ENCODE measurements at places on chromosomes 2 and 18.

- DNase-seq: no peak
Observed at GRCh38 chr18:48687346-48688042, 148.7 kb downstream of the CTIF start.

DNA sequence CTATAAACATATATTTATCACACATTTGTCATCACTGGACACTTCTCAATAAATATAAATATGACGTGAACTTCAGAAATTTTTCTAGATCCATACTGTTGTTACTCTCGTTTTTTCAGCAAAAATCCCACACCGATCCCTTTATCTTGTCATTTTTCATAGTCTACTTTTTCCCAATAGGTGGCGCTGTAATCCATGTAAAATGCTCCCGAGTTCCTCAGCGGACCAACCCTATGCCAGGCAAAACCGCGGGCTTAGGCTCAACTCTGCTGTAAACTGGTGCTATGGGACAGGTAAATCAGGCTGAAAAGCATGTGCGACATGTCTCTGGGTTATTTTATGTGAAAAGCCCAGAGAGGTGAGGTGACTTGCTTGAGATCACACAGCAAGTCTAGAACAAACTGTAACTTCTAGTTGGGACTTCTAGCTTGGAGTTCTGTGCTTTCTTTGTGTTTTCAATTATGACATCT is 104.0 kb downstream of the COBLL1 start:
- no peak for DNase-seq

DNA sequence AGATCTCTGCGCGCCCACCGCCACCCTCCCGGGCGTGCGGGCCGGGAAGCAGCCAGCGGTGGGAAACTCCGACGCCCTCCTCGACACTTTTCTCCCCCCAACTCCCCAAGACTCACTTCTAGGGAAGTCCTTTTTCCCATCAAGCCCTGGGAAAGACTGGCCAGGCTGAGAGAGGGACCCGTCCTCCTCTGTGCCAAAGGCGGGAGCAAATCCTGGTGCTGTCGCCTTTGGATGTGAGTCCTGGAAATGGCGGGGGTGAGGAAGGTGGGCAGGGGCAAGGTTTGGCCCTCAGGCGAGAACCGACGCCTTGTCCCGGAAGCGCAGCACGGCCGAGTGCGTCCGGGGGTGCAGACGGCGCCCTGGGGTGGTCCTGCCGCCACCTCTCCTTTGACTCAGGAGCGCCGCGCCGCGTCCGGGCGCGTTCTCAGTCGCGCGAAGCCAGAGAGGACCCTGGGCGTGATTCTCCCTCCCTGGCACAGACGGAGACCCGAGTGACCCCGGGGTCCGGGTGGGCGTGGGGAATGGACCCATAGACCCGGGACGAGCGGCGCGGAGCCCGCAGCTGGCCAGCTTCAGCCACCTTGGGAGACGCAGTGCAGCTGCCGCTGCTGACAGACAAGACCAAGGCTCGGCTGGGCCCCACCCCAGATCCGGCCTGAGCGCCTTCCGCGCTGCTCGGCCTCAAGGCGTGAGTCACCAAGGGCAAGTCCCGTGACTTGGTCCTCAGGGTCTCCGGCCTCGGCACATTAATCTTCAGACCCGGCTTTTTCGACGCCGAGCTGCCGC is 3.5 kb upstream of the LBX2 start:
- no peak for DNase-seq

DNA sequence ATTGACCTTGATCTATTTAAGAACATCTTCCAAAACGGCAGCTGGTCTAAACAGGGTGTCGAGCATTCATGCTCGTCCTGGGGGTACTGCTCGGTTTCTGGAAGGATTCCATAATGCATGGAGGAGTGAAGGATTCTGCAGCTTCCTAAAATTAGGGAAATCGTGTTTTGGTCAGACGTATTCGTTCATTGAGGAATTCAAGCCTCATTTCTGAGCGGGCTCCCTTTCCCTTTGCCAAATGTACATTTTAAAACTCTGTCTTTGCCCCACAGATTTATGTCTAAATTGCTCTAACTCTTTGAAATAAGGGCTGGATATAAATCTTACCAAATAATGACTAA is 144.0 kb downstream of the BCL11A start:
- no peak for DNase-seq

- no peak for DNase-seq
Observed at GRCh38 chr2:239821694-239822075, 203.5 kb downstream of the NDUFA10 start.

DNA sequence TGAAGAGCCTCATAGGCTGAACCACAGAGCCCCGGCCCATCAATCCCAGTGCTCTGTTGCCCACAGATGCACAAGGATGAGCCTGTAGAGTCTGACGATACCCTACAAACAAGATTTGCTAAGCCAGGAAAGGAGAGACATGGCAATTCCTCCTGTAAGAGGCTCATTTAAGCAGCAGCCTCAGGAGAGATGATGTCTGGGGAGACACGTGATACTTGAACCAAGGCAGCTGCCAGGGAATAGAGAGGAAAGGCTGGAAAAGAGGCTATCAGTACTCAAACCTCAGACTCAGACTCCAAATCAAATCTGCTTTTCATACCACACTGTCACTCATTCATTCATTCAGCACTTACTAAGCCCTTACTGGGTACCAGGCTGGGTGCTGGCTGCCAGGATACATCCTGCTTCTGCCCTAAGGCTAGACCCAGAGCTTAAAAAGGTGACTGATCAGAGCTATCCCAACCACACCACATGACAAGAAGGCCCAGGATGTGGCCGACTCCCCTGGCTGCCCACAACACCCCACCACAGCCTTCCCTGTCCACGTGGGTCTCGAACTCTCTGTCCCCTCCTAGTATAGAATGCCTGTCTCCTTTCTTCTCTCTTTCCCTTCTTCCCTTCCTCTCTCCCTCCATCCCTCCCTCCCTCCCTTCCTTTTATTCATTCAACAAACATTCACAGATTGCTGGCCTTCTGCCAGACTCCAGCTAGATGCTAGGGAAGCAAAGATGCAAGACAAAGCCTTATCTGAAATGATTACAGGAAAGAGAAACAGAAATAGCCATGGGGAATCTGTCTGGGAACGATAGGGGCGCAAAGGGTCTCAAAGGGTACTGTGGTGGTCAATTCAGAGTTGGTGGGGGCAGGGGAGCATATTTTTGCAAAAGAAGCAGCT is 23.4 kb upstream of the KCNK3 start:
- no peak for DNase-seq

DNA sequence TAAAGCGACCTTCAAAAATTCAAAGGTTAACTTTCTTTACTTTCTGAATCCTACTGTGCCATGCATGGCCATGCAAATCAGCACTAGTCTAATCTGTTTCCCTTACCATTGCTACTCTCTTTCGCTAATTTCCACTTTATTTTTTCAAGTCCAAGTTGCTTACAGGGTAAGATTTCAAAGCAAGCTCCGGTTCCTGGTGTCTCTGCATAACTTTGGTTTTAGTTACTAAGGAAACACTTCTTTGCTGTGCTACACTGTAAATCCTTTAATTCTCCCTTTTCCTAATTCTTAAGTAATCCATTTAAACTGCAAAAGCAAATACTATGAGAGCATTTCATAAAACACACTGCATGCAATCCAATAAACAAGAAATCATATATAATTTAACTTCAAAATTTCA is 383.5 kb upstream of the LYPD1 start:
- DNase-seq: no peak

DNA sequence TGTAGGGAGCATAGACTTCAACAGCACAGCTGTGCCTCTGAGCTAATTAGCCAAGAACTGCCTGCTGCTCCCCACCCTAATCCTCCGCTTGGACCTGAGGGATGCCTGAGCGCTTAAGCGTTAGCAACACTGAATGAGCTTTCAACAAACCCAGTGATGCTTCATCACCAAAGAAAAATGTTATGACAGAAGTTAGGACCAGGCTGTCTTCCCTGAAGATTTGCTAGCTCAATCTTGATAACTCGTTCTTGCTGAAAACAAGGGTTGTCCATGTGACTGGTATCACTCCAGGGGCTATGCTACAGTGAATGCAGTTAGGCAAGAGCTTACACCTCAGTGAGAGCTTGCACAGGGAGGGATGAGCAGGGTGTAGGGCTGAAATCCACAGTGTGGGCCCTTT is 190.7 kb upstream of the SIX2 start:
- no peak for DNase-seq

DNA sequence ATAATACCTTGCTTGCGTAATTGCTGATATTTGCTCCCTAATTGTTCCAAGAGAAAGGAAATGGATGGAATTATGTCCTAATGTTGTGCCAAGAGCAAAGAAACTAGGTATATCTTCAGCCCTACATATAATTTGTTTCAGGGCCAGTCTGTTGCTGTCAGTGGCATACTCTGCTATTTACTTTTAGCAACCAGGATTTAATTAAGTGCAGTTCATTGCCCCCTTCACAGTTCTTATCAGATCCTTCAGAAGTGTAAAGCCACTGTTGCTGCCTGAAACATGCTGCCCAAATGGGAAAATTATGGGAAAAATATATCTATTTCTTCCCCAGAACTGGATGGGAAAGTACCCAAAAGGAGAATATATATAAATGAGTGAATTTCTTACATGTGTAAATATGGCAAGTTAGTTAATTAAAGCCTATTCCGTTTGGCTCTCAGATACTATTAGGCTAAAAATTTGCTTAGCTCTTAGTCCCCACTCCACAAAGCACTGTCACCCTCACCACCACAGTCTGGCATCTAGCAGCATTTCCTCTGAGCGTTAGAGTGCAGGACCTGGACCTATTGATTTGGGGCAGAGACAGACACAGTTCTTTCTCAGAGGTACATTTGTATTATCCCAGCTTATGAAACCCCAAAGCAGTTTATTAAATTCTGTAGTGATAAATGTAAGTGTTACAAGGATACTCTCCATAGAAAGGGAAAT is 72.8 kb upstream of the DTNA start:
- DNase-seq: no peak

- no peak for DNase-seq
Observed at GRCh38 chr2:189609853-189610252, 29.3 kb upstream of the SLC40A1 start.

GRCh38 chr2:215850380-215850779 is 163.0 kb downstream of the MREG start:
- no peak for DNase-seq

DNA sequence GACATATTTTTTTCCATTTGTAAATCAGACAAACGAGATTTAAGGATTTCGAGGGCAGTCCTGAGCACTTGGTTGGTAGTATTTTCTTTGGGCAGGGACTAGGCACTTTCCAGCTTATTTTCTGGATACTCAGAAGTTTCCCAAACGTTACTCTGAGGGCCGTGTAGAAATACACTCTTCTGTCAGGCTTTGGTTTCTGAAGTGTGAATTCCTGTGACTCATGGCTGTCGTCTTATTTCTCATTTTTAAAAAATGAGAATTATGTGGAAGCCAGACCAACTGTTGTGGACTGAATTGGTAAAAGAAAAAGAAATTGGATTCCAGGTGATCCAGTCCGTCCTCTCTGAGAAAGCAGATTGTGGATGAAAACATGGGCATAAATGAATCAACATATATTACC is 658.6 kb upstream of the FANCL start:
- no peak for DNase-seq

DNA sequence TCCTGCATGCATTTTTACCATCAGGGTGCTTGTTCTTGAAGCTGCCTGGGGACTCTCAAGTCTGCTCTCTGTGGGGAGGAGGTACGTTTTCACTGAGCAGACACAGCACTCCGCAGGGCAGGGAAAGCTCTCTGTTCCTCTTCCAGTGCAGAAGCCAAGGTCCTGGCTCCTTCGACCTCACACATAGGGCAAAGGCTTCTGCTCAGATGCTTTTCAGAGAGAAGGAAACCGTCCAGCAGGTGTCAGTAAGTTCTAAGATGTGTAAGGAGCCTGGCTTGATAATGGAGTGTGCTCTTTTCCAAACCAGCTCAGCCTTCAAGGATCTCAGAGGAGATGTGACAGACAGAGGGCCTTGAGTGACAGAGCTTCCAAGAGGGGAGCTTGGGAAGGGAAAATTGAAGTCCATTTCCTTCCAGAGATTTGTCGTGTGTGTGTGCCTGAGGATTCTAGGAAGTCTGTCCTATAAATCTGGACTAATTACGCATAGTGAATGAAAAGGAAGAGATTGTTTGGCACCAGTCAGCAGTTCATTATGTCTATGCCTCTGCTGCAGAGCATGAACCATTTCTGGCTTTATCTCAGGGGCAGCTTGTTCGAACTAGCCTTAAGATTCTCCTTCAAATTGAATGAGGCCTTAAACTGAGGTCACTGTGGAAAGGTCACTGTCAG is 67.3 kb upstream of the UPP2 start:
- no peak for DNase-seq

Data from stimulated activated CD4-positive, alpha-beta T cell treated with anti-CD3 and anti-CD28 coated beads, Interleukin-15, amount 100 ng/mL, for 1 hour (primary cell).